Right lobe of liver (tissue), 6 donors: ENCODE measurements at places on chromosomes 4 and X. TPM values are rescaled to one million over a fixed set of nuclear protein-coding genes. Genes with fewer than 3 reads are reported as not detected.

The NUDT11 gene
- not detected for total RNA-seq

The PLAC1 gene
- total RNA-seq = not detected

- no peak overlapping the region for H3K27ac ChIP-seq
- no peaks in the 10 kb centered on the region for H3K36me3 ChIP-seq
- no peak for DNase-seq
- no peaks in the 10 kb centered on the region for H3K27me3 ChIP-seq
- H3K4me3 ChIP-seq = no peak overlapping the region
These were observed 232.0 kb downstream of the ARHGAP10 start for GRCh38 chr4:147963839-147964238.

DNA sequence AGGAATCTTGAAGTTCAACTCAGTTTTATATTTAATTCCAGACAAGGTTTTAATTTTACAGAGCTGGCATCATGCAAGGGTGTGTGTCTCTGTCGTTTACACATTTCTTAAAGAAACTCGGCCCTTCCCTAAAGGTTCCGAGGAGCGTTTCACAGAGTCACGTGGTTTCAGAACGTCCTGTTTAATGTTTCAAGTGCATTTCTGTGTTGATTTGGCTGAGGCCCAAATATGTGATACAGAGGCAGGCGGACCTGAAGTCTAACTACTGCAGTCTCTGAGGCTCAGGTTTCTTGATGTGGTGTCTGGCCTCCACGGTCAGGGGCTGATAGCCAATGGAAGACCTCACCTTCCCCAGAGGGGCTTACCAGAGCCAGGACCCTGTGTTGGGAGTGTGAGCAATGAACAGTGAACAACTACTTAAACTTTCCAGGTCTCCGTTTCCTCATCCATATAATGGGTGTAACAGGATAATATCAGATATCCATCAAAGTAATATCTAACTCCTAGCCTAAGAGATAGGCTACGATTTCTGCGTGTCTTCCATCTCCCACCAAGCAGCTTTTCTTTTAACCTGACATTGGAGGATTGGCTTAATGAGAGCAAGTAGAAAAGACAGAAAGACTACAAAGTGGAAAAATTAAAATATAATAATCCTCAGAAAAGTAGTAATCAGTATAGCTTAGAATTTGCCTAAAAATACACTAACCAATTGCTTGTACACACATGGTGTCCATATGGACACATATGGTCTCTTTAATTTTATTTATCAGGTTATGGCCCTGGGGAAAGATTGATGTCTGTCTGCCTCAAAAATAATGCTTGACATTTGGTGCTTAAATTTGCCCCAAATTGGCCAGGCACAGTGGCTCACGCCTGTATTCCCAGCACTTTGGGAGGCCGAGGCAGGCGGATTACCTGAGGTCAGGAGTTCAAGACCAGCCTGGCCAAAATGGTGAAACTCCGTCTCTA lies 50.0 kb upstream of the TRIM2 start:
- no peak overlapping the region for H3K4me3 ChIP-seq
- H3K27ac ChIP-seq = no peak overlapping the region
- no peaks in the 10 kb centered on the region for H3K36me3 ChIP-seq

DNA sequence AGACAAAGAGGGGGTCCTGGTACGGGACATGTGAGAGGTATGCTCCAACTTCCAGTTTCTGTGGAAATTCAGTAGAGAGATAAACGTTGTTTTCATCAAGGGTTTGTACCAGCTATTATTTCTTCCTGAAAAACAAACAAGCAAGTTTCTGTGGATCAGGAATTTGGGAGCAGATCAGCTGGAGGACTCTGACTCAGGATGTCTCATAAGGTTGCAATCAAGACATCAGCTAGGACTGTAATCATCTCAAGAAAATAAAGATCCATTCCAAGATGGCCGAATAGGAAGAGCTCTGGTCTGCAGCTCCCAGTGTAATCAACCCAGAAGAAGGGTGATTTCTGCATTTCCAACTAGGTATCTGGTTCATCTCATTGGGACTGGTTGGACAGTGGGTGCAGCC lies 23.5 kb upstream of the NFKB1 start:
- no peaks in the 10 kb centered on the region for H3K27me3 ChIP-seq
- no peak overlapping the region for H3K27ac ChIP-seq
- no peaks in the 10 kb centered on the region for H3K36me3 ChIP-seq
- H3K4me1 ChIP-seq = no peaks in the 10 kb centered on the region
